ENCODE measurements at places on chromosomes 5 and 9.

GRCh38 chr9:15735083-15735857 lies 182.4 kb downstream of the CCDC171 start:
- no peak overlapping the region for H3K4me3 ChIP-seq
- DNase-seq: no peak
- H3K27me3 ChIP-seq: no peaks in the 10 kb centered on the region
- H3K4me1 ChIP-seq: no peaks in the 10 kb centered on the region
- H3K27ac ChIP-seq: no peak overlapping the region
- H3K36me3 ChIP-seq: no peaks in the 10 kb centered on the region

DNA sequence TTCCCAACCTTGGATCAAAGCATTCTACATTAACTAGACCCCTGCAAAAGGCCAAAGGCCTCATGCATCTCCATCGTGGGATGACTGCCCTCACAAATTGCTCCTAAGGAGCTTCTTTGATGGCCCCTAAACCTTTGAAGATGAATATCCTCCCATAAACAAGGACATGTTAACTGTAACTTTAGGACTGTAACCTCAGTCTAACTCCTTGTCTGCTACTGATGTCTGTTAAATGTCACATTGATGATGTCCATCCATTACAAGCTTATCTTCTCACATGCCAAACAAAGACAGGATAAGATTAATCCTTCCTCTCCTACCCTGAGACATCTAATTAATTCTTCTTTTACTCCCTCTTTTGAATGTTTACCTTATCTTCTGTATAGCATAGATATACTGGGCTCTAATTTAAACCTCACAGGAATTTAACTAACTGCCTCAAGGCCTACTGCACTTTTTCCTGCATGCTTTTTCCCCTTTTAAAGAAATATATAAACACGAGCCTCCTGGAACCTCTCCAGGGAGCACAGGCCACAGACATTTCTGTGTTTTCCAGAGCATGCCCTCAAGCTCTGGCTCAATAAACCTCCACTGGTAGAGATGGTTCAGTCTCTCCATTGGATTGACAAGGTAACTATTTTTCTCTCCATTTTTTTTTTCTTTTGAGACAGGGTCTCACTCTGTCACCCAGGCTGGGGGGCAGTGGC lies 90.6 kb upstream of the SLC25A48 start:
- H3K4me3 ChIP-seq: no peak overlapping the region
- no peaks in the 10 kb centered on the region for H3K27me3 ChIP-seq
- no peaks in the 10 kb centered on the region for H3K4me1 ChIP-seq
- H3K27ac ChIP-seq: no peak overlapping the region

- no peak overlapping the region for H3K27ac ChIP-seq
- no peaks in the 10 kb centered on the region for H3K36me3 ChIP-seq
- no peak overlapping the region for H3K4me3 ChIP-seq
Observed at GRCh38 chr9:86636519-86636918, 282.3 kb upstream of the TUT7 start.

- no peak overlapping the region for H3K27ac ChIP-seq
- H3K27me3 ChIP-seq: no peaks in the 10 kb centered on the region
- H3K4me3 ChIP-seq: no peak overlapping the region
- no peak for DNase-seq
- no peaks in the 10 kb centered on the region for H3K36me3 ChIP-seq
Observed at GRCh38 chr9:37539634-37540033, 36.5 kb downstream of the FBXO10 start.

DNA sequence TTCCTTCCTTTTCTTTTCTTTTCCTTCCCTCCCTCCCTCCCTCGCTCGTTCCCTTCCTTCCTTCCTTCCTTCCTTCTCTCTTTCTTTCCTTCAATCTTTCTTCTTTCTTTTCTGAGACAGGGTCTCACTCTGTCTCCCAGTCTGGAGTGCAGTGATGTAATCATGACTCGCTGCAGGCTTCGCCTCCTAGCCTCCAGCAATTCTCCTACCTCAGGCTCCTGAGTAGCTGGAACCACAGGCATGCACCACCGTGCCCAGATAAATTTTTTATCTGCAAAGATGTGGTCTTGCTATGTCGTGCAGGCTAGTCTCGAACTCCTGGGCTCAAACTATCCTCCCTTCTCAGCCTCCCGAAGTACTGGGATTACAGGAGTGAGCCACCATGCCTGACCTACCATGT lies 81.4 kb downstream of the SPATA31C2 start:
- no peak overlapping the region for H3K4me3 ChIP-seq
- H3K27me3 ChIP-seq: no peaks in the 10 kb centered on the region
- H3K4me1 ChIP-seq: no peaks in the 10 kb centered on the region
- no peaks in the 10 kb centered on the region for H3K36me3 ChIP-seq

- no peak overlapping the region for H3K4me3 ChIP-seq
- no peak overlapping the region for H3K27ac ChIP-seq
- no peaks in the 10 kb centered on the region for H3K27me3 ChIP-seq
- H3K36me3 ChIP-seq: no peaks in the 10 kb centered on the region
Observed at GRCh38 chr9:96720435-96720834, 57.5 kb downstream of the ZNF510 start.

DNA sequence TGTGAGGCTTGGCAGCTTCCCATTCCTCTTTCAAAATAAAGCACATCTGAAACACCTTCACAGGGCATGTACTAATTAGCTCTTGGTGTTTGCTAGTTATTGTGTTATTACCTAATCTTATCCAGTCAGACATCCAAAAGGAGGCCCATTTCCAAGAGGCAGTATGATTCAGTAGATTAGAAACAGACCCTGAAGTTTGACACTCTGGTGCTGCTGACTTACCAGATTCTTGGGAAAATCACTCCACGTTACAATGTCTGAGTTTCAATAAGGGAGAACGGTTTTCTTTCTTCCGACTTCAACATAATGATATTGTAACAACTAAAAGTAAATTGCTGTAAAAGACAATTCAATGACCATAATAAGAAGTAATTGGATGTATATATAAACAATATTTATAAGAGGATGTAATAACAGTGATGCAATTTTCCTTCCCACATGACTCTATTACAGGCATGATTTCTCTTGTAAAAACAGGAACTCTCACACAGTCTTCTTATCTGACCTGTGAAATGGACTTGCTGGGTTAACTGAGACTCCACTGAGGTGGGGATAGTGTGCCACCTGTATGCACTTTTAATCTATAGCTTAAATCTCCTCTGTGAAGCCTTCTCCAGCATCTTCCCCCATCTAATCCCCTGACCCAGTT lies 181.3 kb upstream of the ELL2 start:
- no peaks in the 10 kb centered on the region for H3K4me1 ChIP-seq
- no peak for DNase-seq
- H3K36me3 ChIP-seq: no peaks in the 10 kb centered on the region
- no peak overlapping the region for H3K4me3 ChIP-seq
- no peak overlapping the region for H3K27ac ChIP-seq
- H3K27me3 ChIP-seq: no peaks in the 10 kb centered on the region
